HFFc6 (cell line): ENCODE measurements at places on chromosomes 2 and 18.

DNA sequence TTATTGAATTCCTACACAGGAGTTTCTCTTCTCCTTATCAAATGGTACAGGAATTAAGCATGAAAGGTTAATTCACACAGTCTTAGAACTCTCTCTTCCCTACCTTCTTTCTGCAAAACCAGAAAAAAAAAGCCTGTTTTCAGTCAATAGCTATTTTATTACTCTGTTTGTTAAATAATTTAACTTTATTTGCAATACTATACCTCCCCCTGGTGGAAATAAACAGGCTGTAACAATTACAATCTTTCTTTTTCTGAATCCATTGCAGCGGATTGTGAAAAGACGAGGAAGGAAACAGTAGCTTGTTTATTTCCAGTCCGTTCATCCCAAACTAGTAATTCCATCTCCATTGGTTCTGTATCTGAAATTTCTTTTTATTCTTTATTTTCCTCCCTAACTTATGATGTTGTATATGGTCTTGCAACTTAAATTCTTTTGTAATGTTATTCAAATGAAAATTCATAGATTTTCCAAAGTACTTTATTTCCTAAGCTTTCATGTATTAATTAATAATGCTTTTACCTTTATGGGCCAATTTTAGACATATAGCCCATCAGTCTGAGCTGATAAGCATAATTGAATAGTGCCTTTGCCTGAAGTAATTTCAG lies 165.2 kb downstream of the SH3BP4 start:
- no peak overlapping the region; the same call in 1 of the 2 replicates for H3K4me3 ChIP-seq
- peak; percentile 44 for DNase-seq
- peaks cover 6% of the 10 kb centered on the region; the same call in 1 of the 2 replicates for H3K27me3 ChIP-seq
- H3K36me3 ChIP-seq: no peaks in the 10 kb centered on the region
- H3K27ac ChIP-seq: no peak overlapping the region

DNA sequence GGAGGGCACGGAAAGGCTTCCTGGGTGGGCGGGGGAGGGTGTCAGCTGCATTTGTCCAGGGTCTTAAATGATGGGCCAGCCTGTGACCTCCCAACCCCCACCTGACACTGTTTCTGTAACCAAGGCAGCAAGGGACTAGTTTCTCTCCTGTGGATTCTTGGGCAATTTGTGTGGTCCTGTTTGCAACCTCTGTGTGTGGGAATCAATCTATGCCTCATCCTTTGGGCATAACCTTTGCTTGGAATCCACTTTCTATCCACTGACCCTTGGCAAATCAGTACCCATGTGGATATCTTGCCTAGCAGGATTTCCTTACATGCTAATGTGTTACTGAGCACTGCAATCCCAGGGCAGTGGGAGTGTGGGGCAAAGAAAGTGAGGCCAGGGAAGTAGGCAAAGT lies 54.1 kb downstream of the GPR39 start:
- H3K4me3 ChIP-seq: no peak overlapping the region
- H3K27ac ChIP-seq: no peak overlapping the region
- no peak for DNase-seq
- no peaks in the 10 kb centered on the region for H3K4me1 ChIP-seq

GRCh38 chr18:7394050-7394659 lies 163.3 kb downstream of the LRRC30 start:
- H3K27ac ChIP-seq: no peak overlapping the region
- H3K27me3 ChIP-seq: peaks cover 13% of the 10 kb centered on the region
- no peaks in the 10 kb centered on the region for H3K36me3 ChIP-seq
- no peak for DNase-seq
- no peaks in the 10 kb centered on the region for H3K4me1 ChIP-seq

DNA sequence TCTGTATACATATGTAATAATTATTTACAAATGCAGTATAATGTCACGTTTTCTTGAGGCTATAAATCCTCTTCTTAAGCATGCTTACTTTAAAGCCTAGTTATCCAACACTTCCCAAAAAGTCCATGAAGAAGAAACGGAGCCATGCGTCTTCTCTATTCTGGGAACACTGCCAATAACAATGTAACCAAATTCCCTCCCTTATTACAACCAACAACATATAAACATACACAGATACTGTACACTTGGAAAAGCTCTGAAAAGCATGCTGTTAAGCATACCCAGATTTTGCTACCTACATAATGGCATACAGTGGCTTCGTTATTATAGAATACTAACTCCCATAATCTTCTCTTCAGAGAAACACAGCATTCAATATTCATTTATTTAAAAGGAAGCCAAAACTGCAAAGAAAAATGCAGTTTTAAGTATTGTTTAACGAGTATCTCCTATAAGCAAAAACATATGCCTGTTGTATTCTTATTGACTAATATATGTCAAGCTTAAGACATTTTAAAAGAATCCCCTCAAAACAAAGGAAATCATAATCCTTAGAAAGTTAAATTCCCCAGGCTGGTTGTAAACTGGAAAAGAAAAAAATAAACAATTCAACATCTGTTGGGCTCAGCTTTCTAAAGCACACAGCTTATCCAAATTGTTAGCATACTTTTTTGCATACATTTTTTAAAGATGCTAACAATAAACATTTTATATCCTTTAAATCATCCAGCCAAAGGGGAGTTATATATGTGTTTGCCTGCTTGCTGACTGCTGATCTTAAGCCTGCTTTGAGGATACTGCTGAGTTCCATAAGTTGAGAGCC lies 83.4 kb downstream of the SLC25A12 start:
- H3K4me3 ChIP-seq: no peak overlapping the region
- H3K4me1 ChIP-seq: peaks cover 11% of the 10 kb centered on the region
- H3K27ac ChIP-seq: no peak overlapping the region

- H3K27ac ChIP-seq: no peak overlapping the region
- no peaks in the 10 kb centered on the region for H3K27me3 ChIP-seq
- H3K36me3 ChIP-seq: no peaks in the 10 kb centered on the region; the same call in 1 of the 2 replicates
Observed at GRCh38 chr2:15957881-15958713, 17.7 kb downstream of the MYCN start.

GRCh38 chr2:134679745-134680144 lies 39.1 kb downstream of the TMEM163 start:
- H3K27me3 ChIP-seq: peaks cover 12% of the 10 kb centered on the region
- no peak for DNase-seq
- no peaks in the 10 kb centered on the region; the same call in 1 of the 2 replicates for H3K4me1 ChIP-seq
- H3K4me3 ChIP-seq: no peak overlapping the region
- no peaks in the 10 kb centered on the region for H3K36me3 ChIP-seq

- DNase-seq: peak; percentile 31
- H3K36me3 ChIP-seq: no peaks in the 10 kb centered on the region
- H3K4me1 ChIP-seq: no peaks in the 10 kb centered on the region
- H3K27me3 ChIP-seq: peaks cover 13% of the 10 kb centered on the region
Observed at GRCh38 chr2:24421668-24422067, 61.3 kb upstream of the ITSN2 start.

GRCh38 chr2:237324837-237325236 lies 89.1 kb downstream of the COL6A3 start:
- peak overlapping the region; percentile 29 for H3K4me3 ChIP-seq
- peaks cover 62% of the 10 kb centered on the region for H3K36me3 ChIP-seq
- no peak for DNase-seq
- H3K27me3 ChIP-seq: peaks cover 18% of the 10 kb centered on the region
- peaks cover 75% of the 10 kb centered on the region for H3K4me1 ChIP-seq

GRCh38 chr2:165013944-165014619 lies 58.8 kb upstream of the SLC38A11 start:
- peaks cover 4% of the 10 kb centered on the region for H3K27me3 ChIP-seq
- DNase-seq: no peak
- H3K4me3 ChIP-seq: no peak overlapping the region
- no peak overlapping the region for H3K27ac ChIP-seq
- no peaks in the 10 kb centered on the region for H3K36me3 ChIP-seq

DNA sequence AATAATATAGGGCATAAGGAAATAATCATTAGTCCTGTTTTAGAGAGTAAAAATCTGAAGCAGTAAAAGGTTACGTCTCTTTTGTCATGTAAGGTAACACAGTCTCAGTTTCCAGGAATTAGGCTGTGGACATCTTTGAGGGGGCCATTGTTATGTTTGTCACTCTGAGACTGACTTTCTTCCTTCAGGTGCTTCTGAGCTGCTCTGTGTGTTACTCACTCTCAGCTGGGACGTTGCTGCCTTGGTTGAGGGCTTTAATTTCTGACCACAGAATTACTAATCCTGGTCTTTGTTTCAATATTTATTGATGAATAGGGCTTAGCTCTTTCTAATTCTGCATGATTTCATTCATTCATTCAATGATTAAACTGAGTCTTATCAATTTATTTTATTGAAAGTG lies 55.9 kb upstream of the SLC38A11 start:
- H3K36me3 ChIP-seq: no peaks in the 10 kb centered on the region
- no peaks in the 10 kb centered on the region; the same call in 1 of the 2 replicates for H3K4me1 ChIP-seq
- DNase-seq: no peak
- H3K4me3 ChIP-seq: no peak overlapping the region
- no peak overlapping the region for H3K27ac ChIP-seq

GRCh38 chr18:22207021-22207758 lies 37.8 kb downstream of the GATA6 start:
- H3K36me3 ChIP-seq: no peaks in the 10 kb centered on the region
- no peak overlapping the region for H3K27ac ChIP-seq
- DNase-seq: no peak
- H3K4me1 ChIP-seq: no peaks in the 10 kb centered on the region
- H3K27me3 ChIP-seq: peaks cover 19% of the 10 kb centered on the region

DNA sequence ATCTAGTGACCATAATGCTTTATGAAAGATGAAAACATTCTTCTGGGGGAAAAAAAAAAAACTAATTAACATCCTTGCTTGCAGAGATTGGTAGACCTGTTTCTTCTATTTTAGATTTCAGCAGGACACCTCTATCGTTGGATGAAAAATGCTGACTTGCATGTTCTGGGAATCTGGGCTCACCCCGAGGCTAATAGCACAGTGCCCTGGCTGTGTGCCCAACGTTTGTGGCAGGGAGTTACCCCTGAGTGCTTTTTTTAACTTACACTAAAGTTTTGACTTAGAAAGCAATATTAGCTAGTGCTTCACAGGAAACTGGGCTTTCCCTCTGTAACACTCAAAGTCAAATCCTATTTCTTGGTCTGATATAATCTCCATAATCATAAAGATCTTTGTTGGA lies 233.2 kb downstream of the SLC8A1 start:
- DNase-seq: peak; percentile 11
- no peaks in the 10 kb centered on the region for H3K27me3 ChIP-seq
- no peak overlapping the region; the same call in 1 of the 2 replicates for H3K4me3 ChIP-seq
- peaks cover 58% of the 10 kb centered on the region for H3K4me1 ChIP-seq
- peaks cover 47% of the 10 kb centered on the region for H3K36me3 ChIP-seq
- H3K27ac ChIP-seq: 0 out of 2 replicates have a peak overlapping the region, but pooled peaks have one; percentile 17

GRCh38 chr18:12046751-12047335 lies 46.8 kb upstream of the ANKRD62 start:
- no peaks in the 10 kb centered on the region for H3K36me3 ChIP-seq
- H3K4me3 ChIP-seq: no peak overlapping the region
- DNase-seq: no peak
- peaks cover 10% of the 10 kb centered on the region for H3K27me3 ChIP-seq
- H3K4me1 ChIP-seq: peaks cover 15% of the 10 kb centered on the region

DNA sequence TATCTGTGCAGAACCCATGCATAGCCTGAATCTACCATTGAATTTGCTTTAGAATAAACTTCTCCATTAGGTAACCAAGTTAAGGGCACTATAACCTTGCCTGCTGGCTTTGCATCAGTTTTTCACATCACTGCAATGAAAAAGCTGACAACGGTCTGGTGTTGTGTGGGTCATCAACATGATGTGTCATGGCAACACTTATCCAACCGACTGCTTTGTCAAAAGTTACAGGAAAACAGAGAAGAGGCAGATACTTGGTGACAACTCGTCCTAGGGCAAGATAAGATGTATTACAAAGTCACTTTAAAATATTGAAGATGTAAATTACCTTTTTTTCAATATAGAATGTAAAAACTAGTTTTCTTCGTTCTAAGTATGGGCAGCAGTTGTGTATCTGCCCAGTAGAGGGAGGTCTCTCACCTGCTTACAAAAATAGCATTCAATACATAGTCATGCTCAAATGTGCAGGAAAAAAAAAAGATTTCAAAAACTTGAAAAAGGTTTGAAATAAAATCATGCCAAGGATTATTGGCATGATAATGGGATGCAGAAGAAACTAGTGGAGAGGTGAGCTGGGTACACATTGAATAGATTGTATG lies 96.3 kb downstream of the EVA1A start:
- no peak overlapping the region for H3K4me3 ChIP-seq
- peaks cover 6% of the 10 kb centered on the region for H3K27me3 ChIP-seq
- H3K4me1 ChIP-seq: peaks cover 43% of the 10 kb centered on the region
- H3K27ac ChIP-seq: no peak overlapping the region
- no peaks in the 10 kb centered on the region for H3K36me3 ChIP-seq
- DNase-seq: peak; percentile 8

DNA sequence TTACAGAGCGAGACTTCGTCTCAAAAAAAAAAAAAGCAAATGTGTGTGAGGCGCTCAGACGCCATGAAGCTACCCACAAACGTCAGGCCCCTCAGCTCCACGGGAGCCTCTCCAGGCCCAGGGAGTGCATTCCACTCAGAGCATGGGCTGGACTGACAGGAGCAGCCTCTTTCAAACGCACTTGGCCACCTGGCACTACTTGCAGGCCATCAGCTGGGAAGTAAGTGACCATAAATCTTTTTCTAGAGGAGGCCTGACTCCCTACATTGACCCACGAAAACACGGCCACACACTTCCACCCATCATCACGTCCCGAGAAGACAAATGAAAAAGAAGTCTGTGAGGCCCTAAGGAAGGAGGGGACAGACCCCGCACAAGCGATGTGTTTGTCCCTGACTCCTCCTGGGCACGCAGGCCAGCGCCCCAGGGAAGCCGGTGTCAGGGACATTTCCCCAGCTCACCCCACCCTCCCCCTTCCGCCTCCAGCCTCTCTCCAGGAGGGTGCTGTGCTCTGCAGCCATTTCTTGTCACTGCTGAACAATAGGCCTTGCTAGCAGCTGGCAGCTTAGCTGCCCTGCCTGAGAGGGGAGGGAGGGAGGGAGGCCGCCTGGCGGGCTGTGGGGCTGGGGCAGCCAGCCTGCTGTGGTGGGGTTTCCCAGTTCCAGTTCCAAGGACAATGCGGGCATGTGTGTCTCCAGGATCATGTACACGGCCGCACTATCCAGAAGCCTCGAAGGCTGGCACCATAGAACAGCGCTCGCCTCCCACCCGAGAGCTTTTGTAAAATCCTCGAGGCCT lies 26.6 kb downstream of the SERTAD2 start:
- peaks cover 18% of the 10 kb centered on the region; the same call in 1 of the 2 replicates for H3K36me3 ChIP-seq
- peaks cover 4% of the 10 kb centered on the region for H3K27me3 ChIP-seq
- no peak overlapping the region for H3K4me3 ChIP-seq
- no peaks in the 10 kb centered on the region for H3K4me1 ChIP-seq
- no peak overlapping the region for H3K27ac ChIP-seq
- DNase-seq: no peak

DNA sequence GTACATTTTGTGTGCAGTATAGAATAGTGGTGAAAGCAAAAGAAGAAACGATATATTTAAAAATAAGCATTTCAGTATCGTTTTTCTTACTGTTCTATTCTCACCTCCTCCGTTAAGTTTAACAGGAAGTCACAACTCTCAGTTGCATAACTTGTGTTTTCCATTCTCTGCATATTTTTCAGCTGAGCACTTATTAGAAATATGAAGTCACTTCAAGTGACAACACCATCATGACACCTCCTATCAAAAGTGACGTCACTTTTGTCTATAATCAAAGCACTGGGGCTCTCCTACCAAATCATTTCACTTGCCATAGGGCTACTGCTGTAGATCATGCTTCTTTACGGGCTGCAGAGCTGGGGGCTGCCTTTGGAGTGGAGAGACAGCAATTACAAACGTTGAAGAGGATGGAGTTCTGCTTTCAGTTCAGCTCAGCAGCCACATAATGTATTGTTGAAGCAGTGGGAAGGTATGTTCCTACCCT lies 36.3 kb downstream of the STAT4 start:
- no peak overlapping the region for H3K4me3 ChIP-seq
- H3K27ac ChIP-seq: no peak overlapping the region
- no peak for DNase-seq
